Stimulated activated CD4-positive, alpha-beta T cell treated with anti-CD3 and anti-CD28 coated beads, Interleukin-1b, Interleukin-23, amount 100 ng/mL, for 48 hours (primary cell): ENCODE measurements at places on chromosomes 11 and 22.

- no peak for DNase-seq
Observed at GRCh38 chr22:42959576-42960509, 55.1 kb downstream of the PACSIN2 start.

- no peak for DNase-seq
Observed at GRCh38 chr11:110207123-110207522, 89.3 kb downstream of the RDX start.

DNA sequence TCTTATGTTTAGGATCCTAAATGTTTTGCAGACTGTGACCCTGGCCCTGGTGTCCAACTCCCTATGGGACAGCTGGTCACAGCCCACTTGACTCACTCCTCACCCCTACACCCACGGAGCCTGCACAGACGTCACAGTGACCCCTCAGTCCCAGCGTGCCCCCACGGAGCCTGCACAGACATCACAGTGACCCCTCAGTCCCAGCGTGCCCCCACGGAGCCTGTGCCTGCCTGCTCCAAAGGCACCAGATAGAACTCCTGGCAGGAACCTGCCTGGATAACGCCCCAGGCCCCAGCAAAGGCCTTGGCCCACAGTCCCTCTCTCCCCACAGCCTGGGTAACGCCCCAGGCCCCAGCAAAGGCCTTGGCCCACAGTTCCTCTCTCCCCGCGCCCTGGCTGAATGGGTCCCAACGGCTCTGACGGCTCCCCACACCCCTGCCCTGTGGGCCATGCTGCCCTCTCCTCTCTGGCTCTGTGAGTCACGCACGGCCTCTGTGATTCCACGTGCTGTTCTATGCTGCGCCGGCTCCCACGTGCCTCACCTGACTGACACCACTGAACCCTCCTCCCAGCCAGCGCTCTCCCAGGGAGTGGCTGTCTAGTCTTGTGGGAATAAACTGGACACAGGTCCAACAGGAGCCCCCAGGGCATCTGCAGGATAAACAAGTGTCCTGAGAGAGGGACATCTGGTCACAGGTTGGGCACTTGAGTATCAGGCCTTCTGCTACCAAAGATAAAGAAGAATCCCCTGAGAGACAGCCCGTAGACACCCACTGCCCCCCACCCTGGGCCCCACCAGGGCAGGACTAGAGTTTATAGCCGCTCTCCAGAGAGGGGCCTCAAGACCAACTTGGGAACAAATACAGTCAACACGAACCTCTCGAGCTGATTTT, 250.3 kb downstream of the BRD1 start:
- DNase-seq, result no peak

DNA sequence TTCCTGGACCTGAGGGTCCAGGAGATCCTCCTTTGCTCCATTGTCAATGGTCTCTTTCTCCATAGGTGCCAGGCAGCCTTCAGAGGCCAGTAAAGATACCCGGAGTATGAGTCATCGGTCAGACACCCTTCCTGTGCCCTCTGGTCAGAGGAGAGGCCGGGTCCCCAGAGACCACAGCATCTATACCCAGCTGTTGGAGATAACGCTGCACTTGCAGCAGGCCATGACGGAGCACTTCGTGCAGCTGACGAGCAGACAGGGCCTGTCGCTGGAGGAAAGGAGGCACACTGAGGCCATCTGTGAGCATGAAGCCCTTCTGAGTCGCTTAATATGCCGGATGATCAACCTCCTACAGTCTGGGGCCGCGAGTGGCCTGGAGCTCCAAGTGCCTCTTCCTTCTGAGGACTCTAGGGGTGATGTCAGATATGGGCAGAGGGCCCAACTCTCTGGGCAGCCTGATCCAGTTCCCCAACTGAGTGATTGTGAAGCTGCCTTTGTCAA, at the start of gene ACCSL:
Gene ACCSL, plus strand, starts transcription at position 51 of the 501 bp plus-strand sequence. Its CDS starts 56 bp downstream, at position 107.
- no peak for DNase-seq

DNA sequence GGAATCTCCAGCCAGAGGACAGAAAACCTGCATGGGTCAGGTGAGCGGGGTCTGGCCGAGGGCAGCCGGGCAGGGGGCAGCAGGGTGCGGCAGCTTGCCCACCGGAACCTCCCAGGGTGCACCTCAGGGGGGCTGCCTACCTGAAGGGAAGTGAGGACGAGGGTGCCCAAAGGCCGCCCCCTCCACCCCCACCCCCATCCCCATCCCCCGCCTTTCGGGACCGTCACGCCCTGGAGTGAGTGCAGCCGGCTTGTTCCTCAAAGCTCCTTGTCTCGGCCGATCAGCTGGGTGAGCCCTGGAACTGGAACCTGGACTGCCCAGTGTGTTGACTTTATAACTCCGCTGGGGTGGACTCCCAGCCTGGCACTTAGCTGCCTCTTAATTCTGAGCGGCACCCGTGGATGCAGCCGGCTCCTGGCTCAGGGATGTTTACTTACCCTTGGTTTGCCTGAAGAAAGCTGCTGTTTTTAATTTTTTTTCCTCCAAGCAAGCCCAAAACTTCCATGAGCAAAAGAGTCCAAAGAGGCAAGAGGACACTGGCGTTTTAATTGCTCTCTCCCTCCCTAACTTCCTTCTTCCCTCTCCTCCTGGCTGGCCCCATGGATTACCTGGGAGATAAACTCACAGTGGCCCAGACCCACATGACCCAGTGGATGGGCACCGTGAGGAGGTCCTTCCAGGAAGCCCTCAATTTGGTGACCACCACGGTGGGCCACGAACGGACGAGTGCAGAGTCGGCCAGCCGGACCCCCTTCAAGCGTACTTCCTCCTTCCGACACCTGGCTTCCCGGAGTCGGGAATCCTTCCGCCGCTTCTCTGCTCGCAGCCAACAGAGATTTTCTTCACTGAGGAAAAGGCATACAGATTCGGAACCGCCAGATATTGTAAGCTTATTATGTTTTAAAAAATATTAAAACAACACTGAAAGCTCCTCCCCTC, 87.8 kb upstream of the CRYBB3 start:
- DNase-seq, result no peak

- DNase-seq, result no peak
Observed at GRCh38 chr22:19772673-19773469, 12.3 kb downstream of the TBX1 start.

DNA sequence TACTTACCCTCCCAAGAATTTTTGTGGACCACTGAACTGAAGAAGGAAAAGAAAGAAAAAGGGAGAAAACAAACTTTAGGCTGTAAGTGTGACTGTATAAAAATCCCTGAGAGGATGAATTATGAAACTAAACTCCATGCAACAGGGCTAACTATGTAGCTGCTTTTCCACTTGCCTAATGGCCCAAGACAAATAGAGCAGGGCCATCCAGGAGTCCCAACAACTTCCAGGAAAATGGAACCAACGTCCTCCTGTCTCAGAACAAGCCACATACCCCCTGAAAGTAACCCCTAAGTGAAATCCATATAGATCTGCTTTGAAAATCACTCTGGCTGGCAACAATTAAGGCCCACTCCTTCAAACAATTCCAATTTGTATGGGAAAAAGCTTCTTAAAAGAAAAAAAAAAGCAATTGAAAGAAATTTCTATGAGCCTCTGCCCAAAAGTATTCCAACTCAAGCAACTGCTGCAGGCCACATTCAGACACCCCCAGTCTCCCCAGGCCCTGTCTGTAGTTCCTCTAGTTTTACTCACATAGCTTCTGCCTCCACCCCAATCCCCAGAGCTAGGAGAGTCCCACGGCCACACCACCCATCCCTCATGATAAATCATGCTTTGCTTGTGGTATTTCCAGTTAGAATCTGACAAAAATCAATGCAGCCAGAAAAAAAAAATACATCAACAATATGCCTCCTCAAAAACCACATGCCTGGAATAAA, 12.7 kb downstream of the RBFOX2 start:
- no peak for DNase-seq

- DNase-seq, result no peak
Observed at GRCh38 chr11:43377389-43377788, 18.7 kb downstream of the TTC17 start.

- no peak for DNase-seq
Observed at GRCh38 chr11:58028687-58029411, 1.9 kb upstream of the OR6Q1 start.

- no peak for DNase-seq
Observed at GRCh38 chr11:66857927-66858185, 992 bp downstream of the LRFN4 start.

DNA sequence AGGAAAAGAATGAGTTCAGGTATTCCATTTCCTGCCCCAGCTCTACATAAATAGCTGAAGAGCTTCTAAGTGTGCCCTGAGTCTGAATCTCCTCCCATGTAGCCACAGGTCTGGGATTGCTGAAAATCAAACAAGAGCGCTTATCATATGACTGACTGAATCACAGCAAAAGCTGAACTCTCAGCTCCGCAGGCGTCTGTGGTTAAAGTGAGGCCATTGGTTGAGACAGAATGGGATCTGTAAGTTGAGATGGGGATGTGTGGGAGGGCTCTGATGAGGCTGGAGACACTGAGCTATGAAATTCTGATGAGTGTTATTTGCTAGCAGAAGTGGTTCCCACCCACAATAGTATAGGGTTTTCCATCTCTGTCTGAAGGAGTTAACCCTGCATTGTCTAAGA, 637.0 kb downstream of the OPCML start:
- no peak for DNase-seq

DNA sequence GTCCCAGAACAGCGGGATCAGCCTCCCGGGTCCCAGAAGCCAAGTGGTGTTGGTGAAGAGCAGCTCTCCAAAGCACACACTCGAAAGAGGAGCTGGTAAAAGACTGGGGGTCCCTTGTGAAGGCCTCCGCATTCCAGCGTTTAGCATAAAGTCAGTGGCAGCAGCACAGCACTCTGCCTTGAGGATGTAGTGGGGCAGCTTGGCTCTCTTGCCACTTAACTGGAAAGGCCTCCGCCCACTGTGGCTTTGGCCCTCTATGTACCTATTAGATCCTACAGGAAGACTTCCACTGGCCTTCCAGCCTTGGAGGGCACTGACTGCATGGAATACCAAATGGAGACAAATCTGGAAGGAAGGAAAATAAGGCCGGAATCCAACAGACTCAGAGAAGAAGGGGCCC, 1455.3 kb downstream of the BRD1 start:
- DNase-seq, result no peak

DNA sequence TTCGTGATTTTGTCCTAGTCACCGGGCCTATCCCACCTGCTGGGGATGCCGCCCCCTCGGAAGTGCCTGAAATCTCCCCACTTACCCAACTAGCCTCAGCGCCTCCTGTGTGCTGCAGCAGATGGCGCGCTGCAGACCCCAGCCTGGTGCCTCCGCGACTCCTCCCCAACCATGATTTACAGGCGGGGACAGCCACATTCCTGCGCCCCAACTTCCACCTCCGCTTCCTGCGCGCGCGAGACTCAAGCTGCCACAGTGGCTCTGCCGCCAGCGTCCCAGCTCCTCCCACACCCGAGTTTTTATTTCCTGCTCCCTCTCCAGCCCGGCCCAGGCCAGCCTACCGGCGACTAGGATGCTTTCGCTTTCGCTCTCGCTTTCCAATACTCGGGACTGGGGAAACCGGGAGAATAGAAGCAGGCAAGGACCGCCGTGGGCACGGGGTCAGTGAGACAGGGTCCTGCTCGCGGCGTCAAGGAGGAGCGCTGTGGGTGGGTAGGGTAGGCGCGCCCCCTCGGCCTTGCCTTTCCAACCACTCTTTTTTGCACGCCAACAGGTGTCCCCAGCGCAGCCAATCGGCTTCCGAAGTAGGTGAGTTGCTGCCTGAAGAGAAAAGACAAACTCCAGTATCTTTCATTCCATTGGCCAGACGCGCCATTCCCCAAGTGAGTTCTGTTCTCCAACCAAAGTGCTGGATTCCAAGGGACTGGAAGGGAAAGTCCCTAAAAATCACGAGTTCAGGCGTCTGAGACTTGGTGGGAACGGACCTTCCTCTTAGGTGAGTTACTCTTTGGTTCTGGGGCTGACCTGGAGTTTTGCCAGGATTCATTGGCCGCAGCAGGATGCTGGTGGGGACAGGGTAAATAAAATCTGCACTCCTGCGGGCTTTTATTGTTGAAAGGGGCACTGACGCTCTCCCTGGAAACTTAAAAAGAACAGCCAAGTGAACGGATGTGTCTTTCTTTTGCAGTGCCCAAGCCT, at the start of gene FAM111A:
Gene FAM111A, plus strand, starts transcription at position 327 of the 978 bp plus-strand sequence. CDS start 6,017 bp downstream, outside the sequence.
- peak; percentile 84 for DNase-seq

GRCh38 chr11:35752115-35752514, 89.5 kb downstream of the TRIM44 start:
- no peak for DNase-seq

GRCh38 chr11:25339281-25339680, 842.4 kb downstream of the LUZP2 start:
- no peak for DNase-seq

GRCh38 chr11:15158351-15159015, 43.8 kb downstream of the INSC start:
- no peak for DNase-seq
